Left lung (tissue), 14 donors: ENCODE measurements at places on chromosomes 3 and 15. TPM values are rescaled to one million over a fixed set of nuclear protein-coding genes. Genes with fewer than 3 reads are reported as not detected.

- DNase-seq, result no peak
These were observed 131.7 kb downstream of the ATP8B4 start for GRCh38 chr15:49987198-49987785.

Gene CATSPER2
- polyA plus RNA-seq, result 7.5 TPM

- no peak for DNase-seq
These were observed 26.0 kb upstream of the MAP4 start for GRCh38 chr3:48042071-48042760.

Gene PIK3CB
- 16.5 TPM for polyA plus RNA-seq

Gene CKMT1B
- 0.10 TPM for polyA plus RNA-seq

DNA sequence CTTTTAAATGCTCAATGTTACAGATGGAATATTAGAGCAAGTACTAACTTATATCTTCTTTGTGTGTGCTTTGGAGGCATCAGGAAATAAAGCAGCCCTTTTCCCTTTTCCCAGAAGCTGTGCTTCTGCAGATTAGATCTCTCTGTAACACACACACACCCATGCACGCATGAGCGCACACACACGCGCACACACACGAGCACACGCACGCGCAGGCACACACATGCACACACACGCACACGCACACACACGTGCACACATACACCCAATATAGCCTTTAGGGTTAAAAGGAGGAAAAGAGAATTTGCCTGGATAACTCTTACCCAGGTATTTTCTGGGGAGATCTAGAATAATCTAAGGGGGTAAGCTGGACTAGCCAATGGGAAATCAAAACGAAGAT, 56.9 kb downstream of the TFRC start:
- no peak for DNase-seq

- no peak for DNase-seq
These were observed 287.0 kb upstream of the LYSMD4 start for GRCh38 chr15:100020189-100020588.

- DNase-seq, result no peak
These were observed 40.2 kb upstream of the SLC6A11 start for GRCh38 chr3:10775828-10776227.

DNA sequence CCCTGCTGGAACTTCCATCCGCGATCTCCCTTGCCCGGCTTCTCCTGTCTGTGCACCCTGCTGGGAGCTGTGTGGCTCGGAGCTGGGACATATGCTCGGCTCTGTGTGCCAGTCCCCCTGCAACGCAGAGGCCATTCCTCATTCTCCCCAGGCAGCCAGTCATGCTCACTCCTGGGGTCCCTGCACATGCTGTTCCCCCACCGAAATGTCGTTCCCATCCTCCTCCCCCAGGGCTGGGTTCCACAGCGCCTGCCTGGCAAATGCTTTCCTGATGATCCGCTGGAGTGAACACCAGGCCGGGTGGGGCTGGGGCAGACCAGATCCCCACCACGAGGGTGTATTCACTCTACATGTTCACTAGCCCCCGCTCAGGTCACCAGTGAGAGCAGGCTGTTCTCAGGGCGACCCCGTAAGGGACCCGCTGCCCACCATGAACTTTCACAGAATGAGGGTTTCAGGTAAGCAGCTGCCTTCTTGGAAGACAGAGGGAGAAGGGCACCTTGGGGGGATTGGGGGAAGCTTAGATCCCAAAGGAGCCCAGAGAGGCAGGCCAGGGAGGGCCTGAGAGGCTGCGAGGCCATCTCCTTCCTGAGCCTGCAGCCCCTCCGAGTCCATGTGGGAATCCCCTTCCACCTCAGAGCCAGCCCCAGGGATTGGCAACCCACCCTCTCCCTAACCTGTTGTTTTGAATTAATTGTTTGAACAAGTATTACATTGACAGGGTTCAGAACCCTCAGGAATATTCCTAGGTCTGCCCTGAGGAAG, 88.7 kb upstream of the IQSEC1 start:
- DNase-seq, result no peak

DNA sequence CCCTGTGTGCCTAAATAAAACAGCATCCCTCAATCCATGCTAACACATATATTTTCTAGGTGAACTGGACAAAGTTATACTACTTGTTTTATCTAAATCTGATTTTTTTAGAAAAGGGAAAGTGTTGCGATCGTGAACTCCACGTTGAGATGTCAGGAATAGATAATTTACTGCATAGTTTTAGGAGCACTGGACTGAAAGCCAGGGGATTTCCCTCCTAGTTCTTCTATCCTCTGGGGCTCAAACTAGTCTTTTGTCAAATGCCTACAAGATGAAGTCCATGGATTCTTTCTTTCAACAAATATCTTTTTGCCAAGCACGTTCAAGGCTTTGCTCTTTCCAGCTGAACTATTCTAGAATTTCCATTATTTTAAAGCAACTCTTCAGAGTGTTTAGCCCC, 617 bp upstream of the HPS3 start:
- DNase-seq, result no peak

DNA sequence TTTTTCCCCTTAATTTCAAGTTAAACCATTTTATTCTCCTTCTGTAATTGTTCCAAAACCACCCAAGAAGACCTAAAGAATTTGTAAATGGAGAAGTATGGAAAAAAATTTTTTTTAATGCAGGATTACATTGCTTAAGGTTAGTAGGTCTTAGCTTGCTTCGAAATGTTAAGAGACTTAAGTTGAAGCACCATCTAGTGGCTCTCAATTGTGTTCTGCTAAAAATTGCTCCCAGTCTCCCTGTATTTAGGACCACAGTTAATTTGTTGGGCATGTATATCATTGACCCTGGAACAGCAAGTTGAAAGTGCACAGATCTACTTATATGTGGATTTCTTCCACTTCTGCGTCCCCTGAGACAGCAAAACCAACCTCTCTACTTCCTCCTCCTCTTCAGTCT, 32.4 kb downstream of the CD200R1L start:
- no peak for DNase-seq

Gene TEX55
- polyA plus RNA-seq, result not detected

Gene PRSS50
- polyA plus RNA-seq, result 0.74 TPM

- no peak for DNase-seq
These were observed 189.9 kb downstream of the AKAP13 start for GRCh38 chr15:85570336-85570735.

GRCh38 chr15:98712845-98713584, 64.7 kb downstream of the IGF1R start:
- DNase-seq, result no peak

Gene MORC1
- not detected for polyA plus RNA-seq

Gene TNFSF10
- 44.9 TPM for polyA plus RNA-seq

- DNase-seq, result no peak
These were observed 575 bp upstream of the PCYT1A start for GRCh38 chr3:196288141-196288460.

Gene MRAS
- 23.6 TPM for polyA plus RNA-seq

DNA sequence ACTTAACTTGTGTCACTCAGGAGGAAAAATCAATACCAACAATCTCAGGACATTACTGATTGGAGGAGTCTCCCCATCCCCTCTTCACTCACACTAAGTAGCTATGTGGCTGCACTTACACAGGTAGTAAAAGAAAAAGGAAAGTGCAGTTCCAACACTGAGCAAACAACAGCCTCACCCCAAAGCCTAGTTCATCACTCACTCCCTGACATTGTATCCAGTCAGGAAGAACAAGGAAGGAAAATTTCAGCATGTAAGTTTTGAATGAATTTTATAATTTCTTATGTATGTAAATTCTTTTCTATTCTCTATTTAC, 273.4 kb downstream of the IGSF11 start:
- DNase-seq, result no peak

Gene LYZL4
- not detected for polyA plus RNA-seq

- no peak for DNase-seq
These were observed 76.6 kb upstream of the PTX3 start for GRCh38 chr3:157360044-157360443.

Gene SYNM
- polyA plus RNA-seq, result 6.4 TPM
